ENCODE measurements at places on chromosomes 7 and 10.

- no peak for DNase-seq
Observed at GRCh38 chr7:34454381-34454780, 203.6 kb upstream of the NPSR1 start.

GRCh38 chr7:148865283-148865682, 18.8 kb downstream of the EZH2 start:
- no peak for DNase-seq

GRCh38 chr10:70458329-70459060, 17.0 kb upstream of the NODAL start:
- peak; percentile 69 for DNase-seq

DNA sequence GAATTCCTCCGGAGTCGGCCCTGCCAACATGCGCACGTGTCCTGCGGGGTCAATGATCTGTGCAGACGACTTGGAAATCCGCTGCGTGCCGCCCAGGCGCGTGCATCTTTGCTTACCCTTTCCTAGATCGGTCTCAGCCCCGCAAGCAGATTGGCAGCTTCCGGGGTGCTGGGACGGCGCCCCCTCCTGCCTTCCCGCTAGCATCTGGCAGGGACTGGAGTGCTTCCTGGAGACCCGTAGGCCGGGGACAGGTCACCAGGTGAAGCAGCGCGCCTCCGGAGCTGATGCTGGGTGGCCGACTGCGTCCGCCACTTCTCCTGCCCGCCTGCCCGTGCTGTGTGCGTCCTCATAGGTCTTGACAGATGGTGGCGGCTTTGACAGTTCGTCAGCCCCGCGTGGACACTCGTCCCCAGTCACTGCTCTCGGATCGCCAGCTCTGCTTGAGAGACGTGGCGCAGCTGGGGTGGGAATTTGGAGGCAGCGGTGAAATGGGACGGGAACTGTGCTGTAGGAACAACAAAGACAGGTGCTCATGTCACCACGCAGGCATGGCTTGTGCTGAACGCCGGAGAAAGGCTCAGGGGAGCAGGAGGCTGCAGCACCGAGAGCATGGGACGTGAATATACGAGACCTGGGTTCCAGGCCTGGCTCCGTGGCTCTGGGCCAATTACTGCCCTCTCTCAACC, 21.9 kb upstream of the KCNK18 start:
- DNase-seq: peak; percentile 20

Data from hematopoietic multipotent progenitor cell treated with erythropoietin and hydrocortisone succinate and interleukin-3 and kit ligand, for 4 days (in vitro differentiated cells).